ENCODE measurements at places on chromosomes 16 and 17. TPM values are rescaled to one million over a fixed set of nuclear protein-coding genes. Genes with fewer than 3 reads are reported as not detected.
A peak's percentile ranks its signal among the peaks of the same experiment; 100 is the strongest.

DNA sequence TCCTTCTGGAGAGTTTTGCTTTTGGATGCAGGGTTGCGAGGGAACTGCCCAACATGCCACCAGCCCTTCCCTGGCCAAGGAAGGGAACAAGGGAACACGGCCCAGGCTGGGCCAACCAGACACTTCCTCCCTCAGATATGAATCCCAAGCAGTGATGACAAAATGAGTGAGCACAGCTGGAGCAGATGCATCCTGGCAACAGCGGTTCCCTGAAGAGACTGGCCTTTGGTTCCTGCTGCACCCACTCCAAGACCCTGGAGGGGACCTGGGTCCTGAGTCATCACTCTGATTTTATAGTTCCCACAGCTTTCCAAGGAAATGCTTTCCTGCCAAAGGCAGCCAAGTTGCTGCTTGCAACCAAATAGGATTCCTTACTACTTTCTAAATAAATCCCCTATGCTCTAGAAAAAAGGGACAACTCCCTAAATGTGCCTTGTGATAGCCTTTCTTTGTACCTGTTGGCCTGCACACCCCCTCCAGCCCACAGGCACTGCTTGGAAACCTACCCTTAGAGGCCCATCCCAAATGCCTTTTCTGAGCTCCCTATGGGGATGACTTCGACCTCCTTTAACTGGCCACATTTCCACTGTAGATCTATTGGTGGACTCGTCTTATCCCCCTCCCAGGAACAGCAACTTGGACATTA is 5.3 kb downstream of the ST3GAL2 start:
- no peaks in the 10 kb centered on the region for H3K27me3 ChIP-seq
- peak; percentile 35 for DNase-seq
- no peaks in the 10 kb centered on the region for H3K36me3 ChIP-seq
- peak overlapping the region; percentile 14 for H3K27ac ChIP-seq
- no peak overlapping the region for H3K4me3 ChIP-seq

DNA sequence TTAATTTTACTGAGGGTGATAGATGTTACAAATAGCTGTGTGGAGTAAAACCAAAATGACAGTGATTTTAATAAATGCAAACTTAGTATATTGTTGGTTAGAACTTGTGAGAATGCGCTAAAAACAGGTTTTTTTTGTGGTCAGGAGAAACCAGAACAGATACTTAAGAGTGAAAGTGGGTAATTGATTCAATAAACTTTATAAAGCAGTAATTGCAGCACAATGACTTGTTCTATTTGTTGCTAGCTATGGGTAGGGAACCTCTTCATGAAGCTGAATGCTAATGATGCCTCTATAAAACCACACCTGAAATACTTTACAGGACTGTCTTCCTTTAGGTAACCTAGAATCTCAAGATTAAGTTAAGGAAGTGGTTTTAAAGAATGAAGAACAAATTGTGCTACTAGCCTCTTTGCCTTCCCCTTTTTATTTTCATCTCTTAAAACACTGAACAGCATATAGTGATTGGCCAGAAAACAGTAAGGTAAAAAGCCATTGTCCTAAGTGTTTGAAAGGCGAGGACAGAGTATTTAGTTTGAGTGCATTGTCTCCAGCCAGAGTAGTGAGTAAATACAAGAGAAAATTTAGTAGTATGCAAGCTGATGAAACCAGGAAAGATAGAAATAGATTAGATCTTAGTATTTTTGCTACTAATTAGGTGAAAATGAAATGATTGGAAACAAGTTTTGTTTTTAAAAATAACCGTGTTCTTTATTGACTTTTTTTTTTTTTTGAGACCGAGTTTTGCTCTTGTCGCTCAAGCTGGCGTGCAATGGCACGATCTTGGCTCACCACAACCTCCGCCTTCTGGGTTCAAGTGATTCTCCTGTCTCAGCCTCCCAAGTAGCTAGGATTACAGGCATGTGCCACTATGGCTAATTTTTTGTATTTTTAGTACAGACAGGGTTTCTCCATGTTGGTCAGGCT is 6.0 kb downstream of the GGNBP2 start:
- peaks cover 15% of the 10 kb centered on the region for H3K4me1 ChIP-seq
- H3K36me3 ChIP-seq = peaks cover 10% of the 10 kb centered on the region
- no peak overlapping the region for H3K27ac ChIP-seq
- no peak overlapping the region for H3K4me3 ChIP-seq
- H3K27me3 ChIP-seq = no peaks in the 10 kb centered on the region

DNA sequence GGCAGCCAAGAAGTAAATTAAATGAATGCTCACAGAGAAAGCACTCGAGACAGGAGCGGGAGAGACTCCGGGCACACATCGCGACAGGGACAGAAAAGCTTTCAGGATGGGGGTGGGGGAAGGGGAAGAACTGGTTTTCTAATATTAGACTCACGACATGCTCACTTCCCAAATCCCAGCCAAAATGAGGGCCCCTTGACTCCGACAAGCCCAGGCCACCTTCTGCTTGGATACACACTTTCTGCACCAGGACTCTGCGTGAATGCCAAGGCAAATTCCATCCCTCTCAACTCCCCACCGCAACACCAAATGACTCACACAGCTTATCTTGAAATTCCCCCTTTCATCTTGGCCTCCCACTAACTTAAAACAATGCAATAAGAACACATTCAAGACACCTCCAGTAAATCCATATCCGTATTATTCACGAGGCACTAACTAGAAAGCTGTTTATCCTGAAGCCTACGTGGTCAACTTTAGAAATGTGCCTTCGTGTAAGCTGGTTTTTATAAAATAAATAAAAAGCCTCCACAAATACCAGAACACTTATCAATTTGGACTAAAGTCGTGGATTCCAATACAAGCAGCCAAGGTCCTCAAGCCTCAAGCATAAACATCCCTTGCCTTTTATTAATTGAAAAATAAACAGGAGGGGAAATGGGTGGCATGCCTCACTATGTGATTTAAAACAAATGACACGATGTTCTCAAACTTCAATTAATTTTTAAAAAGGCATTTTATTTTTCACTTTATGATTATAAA is 46.1 kb downstream of the NXN start:
- H3K4me1 ChIP-seq = no peaks in the 10 kb centered on the region
- no peak overlapping the region for H3K4me3 ChIP-seq
- H3K36me3 ChIP-seq = no peaks in the 10 kb centered on the region
- DNase-seq = peak; percentile 65

- peaks cover 3% of the 10 kb centered on the region for H3K4me1 ChIP-seq
- DNase-seq = no peak
- H3K4me3 ChIP-seq = no peak overlapping the region
- H3K27me3 ChIP-seq = no peaks in the 10 kb centered on the region
Observed at GRCh38 chr16:56262551-56263245, 71.4 kb downstream of the GNAO1 start.

DNA sequence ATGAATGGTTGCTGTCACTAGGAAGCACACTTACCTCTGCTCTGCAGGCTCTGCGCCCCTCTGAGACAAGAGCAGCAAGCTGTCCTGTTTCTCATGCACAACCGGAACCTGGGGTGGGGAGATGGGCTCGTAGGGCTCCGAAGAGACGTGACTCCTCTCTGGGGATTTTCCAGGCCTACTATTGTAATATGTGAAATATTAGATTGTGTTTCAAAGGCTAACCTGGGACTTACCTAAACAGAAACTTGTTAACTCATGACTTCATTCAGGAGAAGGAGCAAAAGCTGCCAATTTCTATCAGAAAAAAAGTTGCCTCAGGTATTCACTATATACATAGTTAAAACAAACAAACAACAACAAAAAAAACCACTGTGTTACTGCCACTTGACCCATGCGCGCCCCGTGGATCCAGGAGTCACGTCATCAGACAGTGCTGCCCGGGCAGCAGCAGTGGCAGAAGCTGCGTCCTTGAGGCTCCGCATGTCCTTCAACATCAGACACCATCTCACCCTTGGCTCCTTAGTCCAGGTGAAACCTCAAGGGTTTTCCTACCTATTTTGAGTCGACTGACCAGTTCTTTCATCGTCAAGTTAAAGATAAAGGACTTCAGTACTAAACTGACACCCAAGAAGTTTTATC is 49.3 kb downstream of the TTC19 start:
- H3K27ac ChIP-seq = no peak overlapping the region
- H3K4me1 ChIP-seq = no peaks in the 10 kb centered on the region
- no peaks in the 10 kb centered on the region for H3K27me3 ChIP-seq
- DNase-seq = no peak

DNA sequence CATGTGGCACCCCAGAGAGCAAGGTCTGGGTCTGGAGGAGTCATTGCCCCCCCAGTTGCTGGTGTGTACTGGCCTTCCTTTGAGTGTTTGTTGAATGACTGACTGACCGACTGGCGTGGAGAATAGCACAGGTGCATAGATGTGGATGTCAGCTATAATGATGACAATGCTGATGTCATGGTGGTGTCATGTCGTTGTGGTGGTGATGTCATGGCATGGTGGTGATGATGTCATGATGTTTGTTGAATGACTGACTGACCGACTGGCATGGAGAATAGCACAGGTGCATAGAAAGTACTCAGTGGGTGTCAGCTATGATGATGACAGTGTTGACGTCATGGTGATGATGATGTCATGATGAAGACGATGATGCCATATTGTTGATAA is 22.1 kb downstream of the TMEM114 start:
- H3K4me3 ChIP-seq = no peak overlapping the region
- DNase-seq = no peak
- no peak overlapping the region for H3K27ac ChIP-seq
- no peaks in the 10 kb centered on the region for H3K27me3 ChIP-seq

TNP2 gene
- not detected for total RNA-seq

MT1E gene
- total RNA-seq = 258 TPM
